ENCODE measurements at places on chromosomes 7 and 10.
A peak's percentile ranks its signal among the peaks of the same experiment; 100 is the strongest.

DNA sequence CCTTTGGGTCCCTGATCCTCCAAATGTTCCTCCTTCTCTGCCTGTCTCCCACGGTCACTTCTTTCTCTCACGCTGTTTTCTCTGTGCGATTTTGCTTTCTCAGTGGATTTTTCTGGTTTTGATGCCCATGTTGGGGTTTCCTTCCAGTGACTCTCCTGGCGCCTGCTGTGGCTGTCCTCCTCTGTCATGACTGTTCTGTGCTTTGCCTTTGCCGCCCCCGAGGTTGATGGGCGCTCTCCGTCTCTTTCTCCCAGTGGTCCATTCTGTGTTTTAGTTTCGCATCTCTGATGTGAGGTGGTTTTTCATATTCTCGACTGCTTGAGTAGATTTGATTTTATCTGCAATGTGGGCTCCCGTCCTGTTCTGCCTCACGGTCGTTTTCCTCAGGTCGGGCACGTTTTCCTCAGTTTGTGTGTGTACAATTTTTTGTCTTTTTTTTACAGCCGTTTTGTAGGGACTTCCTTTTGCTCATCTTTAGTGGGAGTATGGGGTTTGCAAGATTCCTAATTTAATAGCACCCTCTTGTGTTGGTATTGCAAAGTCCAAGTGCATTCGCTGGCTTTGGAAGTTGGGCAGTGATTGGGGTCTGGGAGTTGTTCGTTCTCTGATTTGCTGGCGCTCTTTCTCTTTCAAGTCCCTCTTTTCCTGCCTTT lies 100.0 kb downstream of the INPP5A start:
- DNase-seq = no peak

GRCh38 chr7:114975401-114975800 lies 53.5 kb downstream of the MDFIC start:
- no peak for DNase-seq

DNA sequence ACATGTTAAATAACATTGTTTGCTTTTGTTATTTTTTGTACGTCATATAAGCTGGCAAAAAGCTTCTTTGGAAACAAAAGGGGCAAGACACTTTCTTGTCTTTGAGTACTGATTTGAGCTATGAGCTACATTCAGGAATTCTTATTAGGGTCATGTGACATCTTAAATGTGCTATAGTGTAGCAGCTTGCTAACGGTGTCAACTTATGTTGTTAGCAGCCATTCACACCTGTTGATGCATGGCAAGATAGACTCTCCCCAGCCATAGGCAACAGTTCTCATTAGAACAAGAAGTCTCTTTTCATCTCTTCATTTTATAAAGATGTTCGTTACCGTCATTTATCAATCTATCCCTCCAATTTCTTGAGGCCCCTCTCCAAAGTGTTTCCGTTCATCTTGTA lies 213.7 kb downstream of the CSTF2T start:
- DNase-seq = no peak

- DNase-seq = no peak
Measured at GRCh38 chr10:125062227-125062913, 98.0 kb downstream of the CTBP2 start.

DNA sequence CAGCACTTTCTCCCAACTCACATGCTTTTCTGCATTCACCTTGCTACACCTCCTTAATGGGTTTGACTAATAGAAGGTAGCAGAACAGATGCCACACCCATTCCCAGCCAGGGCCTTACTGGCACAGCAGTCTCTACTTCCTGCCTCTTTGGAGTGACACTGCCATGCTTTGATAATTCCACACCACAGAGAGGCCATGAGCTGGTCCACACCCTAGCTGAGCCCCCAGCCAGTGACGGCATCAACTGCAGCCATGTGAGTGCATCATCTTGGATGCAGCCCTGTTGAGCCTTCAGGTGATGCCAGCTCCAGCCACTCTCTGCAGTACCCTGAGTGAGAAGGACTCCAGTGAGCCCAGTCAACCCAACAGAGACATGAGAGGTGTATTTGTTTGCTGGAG lies 27.5 kb upstream of the EZH2 start:
- peak; percentile 28 for DNase-seq

GRCh38 chr10:104452977-104453376 lies 99.3 kb downstream of the CFAP58 start:
- DNase-seq = no peak

DNA sequence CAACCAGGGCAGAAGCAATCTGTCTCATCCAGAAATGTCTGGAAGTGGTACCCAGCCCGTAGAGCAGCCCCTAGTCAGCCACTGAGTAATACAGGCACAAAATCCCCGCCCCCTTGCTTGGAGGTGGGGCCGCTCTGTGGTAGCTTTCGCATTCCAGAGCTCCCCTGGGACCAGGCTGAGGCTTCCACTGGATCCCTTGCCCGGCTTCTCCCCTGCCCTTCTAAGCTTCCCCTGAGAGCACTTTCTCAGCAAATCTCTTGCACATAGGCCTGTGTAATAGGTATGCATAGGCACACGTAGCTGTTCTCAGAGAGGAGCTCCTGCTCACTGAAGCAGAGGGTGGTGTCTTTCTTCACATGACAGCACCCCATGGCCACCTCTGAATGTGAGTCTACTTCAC lies 144.2 kb downstream of the BMS1 start:
- no peak for DNase-seq

GRCh38 chr7:73830681-73831583 lies at the start of gene CLDN4:
TSS of gene CLDN4 (plus strand) at chr7:73830996. CDS start at chr7:73831202, 206 bp downstream.
- no peak for DNase-seq

- DNase-seq = no peak
Measured at GRCh38 chr10:8444630-8445029, 390.1 kb downstream of the GATA3 start.

DNA sequence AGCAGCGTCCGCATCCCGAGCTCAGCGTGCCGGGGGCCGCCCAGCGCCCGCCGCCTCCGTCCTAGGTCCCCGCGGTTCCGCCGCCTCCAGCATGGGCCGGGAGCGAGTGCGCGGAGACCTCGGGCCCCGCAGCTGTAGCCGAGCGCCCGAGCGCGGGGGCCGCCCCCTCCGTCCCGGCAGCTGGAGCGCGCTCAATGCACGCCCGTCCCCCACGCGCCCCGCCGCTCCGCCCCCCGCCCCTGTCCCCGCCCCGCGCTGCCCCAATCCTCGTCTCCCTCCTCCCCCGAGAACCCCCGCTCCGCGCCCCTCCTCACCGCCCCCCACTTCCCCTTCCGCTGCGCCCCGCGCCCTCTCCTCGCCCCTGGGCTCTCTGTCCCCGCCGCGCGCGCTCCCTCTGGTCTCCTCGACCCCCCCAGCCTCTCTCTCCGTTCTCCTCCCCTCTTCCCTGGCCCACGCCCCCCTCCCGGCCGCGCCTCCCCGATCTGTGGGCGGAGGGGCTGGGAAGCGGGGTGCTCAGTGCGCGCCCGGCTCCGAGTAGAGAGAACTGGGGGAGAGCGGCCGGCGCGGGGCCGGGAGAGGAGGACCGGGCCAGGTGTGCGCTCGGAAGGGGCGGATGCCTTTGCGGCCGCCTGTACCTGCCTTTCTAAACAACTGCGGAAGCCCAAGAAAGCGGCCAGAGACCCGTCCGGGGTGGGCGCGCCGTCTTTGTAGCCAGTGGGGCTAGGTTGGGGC lies at the start of gene VIPR2:
Gene VIPR2, minus strand, starts transcription at position 110 of the 732 bp plus-strand sequence. Its CDS starts 96 bp downstream, at position 14.
- peak; percentile 11 for DNase-seq

DNA sequence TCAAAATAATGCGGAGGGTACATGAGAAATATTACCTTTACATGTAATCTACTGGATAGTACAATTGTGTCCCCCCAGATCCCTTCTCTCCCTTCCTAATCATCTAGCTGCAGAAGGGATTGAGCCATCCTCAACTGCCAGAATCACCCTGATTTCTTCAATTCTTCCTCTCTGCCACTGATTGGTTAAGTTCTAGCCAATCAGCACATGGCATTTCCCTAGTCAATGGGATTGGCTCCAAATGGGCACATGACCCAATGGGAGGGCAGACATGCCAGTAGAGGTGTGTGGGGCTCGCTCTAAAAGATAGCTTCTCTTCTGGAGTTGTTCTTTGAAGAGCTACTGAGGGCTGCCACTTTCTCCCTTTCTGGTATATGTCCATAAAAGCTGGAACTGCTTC lies 20.9 kb upstream of the UBE3C start:
- DNase-seq = no peak

GRCh38 chr10:48880016-48880705 lies 59.5 kb downstream of the LRRC18 start:
- DNase-seq = no peak

GRCh38 chr10:7896297-7896696 lies 78.0 kb downstream of the TAF3 start:
- DNase-seq = no peak

GRCh38 chr7:84069033-84069432 lies 125.6 kb downstream of the SEMA3A start:
- DNase-seq = no peak

GRCh38 chr10:89085153-89085552 lies 94.6 kb downstream of the FAS start:
- DNase-seq = no peak

DNA sequence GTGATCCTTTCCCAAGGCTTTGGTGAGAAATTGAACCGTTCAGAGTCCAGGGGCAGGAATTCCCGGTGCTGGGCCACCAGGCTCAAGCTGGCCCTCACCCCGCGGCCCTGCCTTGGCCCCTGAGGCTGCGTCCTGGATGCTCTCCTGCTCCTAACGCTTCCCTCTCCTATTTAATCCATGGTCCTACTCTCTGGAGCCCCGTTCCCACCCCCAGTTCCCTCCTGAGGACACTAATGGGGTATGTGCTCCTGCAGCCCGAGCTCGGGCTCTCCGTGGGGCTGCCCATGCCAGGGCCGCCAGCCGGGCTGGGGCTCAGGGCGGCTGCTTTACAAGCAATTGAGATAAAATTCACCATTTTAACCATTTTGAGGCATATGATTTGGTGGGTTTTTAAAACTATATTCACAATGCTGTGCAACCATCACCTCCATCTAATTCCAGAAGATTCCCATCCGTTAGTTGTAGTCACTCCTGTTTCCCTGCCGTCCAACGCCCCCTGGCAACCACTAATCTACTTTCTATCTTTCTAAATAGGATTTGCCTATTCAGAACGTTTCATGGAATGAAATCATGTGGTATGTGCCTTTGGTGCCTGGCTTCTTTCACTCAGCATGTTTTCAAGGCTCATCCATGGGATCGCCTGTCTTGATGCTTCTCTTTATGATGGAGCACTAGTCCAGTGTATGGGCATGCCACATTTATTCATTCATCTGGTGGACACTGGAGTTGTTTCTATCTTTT lies 33.0 kb downstream of the ADAMTS14 start:
- DNase-seq = no peak

DNA sequence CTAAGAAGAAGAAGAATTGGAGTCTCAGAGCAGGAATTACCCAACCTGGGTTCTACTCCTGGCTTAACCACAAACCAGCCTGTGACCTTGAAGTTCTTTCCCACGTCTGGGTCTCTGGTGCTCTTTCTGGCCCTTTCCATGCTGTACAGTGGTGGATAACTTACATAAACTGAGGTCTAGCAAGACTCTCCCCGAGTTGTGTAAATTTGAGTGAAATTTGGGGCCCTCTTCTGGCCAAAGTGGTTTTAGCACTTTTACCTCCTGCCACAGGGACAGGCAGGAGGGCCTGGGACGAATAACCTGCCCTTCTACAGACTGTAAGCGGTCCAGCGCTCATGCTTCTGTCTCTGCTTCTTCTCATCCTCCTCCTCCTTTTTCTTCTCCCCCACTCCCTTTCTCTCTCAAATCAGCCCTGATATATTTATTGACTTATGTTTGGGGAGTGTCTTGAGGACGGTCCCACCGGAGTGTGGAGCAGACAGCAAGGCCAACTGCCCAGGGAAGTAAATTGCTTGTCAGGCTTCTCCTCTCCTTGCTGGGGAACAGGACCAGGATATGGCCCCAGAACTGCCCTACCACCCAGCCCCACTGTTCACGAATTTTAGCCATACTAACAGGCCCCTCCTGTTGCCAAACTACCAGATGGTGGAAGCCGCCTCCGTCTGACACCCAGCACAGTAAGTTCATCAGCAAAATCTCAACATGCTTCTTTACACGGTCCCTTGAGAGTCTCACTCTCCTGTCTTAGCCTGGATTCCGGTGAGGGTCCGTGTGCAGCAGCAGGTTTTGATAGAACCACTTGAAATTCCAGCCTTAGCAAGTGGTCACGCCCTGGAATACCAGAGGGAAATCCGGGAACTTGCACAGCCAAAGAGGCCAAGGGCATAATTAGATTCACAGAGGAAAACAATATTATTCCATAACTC lies 4.0 kb upstream of the SH3PXD2A start:
- DNase-seq = peak; percentile 53

DNA sequence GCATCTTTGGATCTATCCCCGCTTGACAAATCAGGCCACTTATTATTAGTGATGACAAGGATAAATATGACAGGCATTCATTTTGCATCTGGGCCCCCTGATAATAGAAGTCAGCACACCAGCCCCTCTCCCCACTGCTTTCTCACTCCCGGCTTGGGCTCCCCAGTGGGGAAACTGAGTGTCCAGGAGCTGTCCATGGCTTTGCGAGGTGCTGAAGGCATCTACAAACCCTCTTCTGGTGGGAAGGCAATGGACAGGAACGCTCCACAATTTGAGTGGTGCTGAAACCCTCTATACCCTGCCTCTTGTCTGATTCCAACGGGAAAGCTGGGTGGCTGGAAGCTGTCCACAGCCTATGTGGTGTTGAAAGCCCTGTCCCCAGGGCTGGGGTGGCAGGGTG lies 61.7 kb upstream of the PCBD1 start:
- DNase-seq = no peak

GRCh38 chr7:77674878-77675277 lies 21.4 kb upstream of the RSBN1L start:
- no peak for DNase-seq

GRCh38 chr10:91555455-91555854 lies 77.4 kb downstream of the PPP1R3C start:
- no peak for DNase-seq

- DNase-seq = no peak
Measured at GRCh38 chr7:79608005-79608404, 154.5 kb upstream of the MAGI2 start.

DNA sequence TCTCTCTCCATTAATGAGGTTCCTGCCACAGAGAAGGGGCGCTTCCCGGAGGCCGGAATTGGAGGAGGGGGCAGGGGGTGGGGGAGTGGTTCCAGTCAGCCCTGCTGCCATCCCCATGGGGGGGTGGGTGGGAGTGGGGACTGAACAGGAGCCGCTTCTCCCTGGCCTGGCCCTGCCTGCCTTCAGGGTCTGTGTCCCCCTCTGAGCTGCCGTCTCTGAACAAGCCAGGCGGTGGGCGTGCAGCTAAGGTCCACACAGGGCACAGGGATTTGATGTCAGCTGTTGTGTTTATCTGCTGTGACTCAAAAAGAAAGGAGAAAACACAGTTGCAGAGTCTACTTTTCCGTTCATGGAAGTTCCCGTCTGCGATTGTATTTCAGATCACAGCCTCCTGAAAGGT lies 141.5 kb upstream of the PCBD1 start:
- no peak for DNase-seq
